Activated gamma-delta T cell treated with Interleukin-2 at 50 U/mL for 16 hours (primary cell): ENCODE measurements at places on chromosomes 7 and 10.

DNA sequence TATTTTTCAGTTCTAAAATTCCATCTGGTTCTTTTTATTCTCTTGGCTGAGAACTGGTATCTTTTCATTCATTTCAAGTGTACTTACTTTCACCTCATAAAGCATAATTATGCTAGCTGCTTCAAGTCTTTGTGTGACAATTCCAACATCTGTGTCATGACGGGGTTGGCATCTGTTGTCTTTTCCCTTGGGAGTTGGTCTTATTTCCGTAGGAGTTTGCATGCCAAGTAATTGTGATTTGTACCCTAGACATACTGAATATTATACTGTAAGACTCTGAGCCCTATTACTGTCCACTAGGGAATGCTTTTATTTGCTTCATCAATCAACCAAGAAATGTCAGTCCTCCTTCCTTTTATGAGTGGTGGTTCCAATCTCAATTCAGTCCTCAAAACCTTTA is 24.6 kb upstream of the HUS1 start:
- no peak for DNase-seq

DNA sequence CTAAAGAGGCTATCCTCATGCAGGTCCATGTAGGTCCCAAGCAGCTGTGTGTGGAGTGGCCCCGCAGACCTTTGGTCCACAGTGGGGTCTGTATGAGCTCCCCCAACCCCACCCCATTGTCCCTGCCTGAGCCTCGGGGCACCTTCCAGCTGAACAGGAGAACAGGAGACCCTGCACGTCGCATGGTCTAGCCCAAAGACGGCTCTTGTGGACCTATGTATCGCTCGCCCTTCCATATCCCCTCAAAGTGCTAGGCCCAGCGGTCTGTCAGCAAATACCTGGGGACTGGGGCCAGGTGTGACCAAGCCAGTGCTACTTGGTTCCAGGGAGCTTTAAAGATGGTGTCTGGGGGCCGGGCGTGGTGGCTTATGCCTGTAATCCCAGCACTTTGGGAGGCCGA is 43.0 kb downstream of the OAT start:
- DNase-seq = no peak

GRCh38 chr10:88478256-88478655 is 104.9 kb downstream of the RNLS start:
- no peak for DNase-seq

DNA sequence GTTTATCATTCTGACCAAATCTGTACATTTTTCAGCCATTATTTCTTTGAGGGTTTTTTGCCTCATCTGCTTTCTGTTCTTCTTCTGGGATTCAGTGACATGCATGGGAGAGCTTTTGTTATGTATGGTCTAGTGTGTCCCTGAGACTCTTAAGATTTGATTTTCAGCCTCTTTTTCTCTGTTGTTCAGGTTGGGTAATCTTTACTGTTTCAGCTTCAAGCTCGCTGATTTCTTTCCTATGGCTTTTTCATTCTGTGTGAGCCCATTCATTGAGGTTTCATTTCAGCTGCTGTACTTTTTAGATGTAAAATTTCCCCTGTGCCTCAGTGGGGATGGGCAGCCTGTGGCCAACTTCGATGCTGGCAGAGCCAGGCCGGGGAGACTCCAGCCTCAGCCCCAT is 38.1 kb downstream of the FOXK1 start:
- no peak for DNase-seq

GRCh38 chr10:57993302-57993701 is 274.4 kb downstream of the IPMK start:
- no peak for DNase-seq

GRCh38 chr7:2307690-2308107 is 6.5 kb downstream of the SNX8 start:
- DNase-seq = no peak

- no peak for DNase-seq
These were observed 939.6 kb downstream of the NRG3 start for GRCh38 chr10:82814635-82815034.
